Stimulated activated CD4-positive, alpha-beta T cell treated with anti-CD3 and anti-CD28 coated beads, Interleukin-4, amount 100 ng/mL, for 1 hour (primary cell): ENCODE measurements at places on chromosomes 3 and 15.

DNA sequence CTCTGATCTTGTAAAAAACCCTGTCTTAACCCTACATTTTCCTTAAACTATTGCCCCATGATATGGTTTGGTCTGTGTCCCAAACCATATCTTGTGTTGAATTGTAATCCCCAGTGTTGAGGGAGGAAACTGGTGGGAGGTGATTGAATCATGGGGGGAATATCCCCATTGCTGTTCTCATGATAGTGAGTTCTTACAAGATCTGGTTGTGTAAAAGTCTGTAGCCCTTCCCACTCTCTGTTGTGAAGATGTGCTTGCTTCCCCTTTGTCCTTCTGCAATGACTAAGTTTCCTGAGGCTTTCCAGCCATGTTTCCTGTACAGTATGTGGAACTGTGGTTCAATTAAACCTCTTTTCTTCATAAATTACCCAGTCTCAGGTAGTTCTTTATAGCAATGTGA is 881.4 kb downstream of the DIPK2A start:
- no peak for DNase-seq

GRCh38 chr15:33094336-33094735 is 100.2 kb downstream of the FMN1 start:
- DNase-seq = no peak

DNA sequence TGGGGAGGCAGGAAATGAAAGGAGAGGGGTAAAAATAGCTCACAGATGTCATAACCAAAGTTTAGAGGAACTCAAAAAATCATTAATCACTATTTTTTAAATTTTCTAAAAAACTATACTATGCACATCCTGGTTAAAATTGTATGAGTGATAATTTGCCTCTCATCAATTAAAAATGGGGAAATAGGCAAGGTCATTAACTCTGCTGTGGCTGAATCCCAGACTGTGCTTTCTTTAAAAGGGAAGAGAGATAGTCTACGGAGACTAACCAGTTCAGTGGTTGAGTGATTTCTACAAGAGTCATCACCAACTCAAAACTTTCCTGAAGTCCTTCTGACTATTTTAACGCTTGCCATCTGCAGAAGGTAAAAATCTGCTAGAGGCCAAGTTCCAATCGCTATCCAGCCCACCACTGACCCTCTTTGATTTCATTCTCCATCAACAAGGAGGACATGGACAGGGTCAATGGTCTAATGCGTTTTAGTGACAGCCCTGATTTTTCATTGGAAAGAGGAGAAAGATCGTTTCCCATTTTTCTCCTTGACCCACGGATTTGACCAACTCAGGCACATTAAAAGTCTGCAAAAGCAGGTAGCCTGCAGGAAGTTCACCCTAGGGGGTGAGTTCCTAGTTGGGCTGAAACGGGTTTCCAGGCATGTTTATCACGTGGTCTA is 850 bp downstream of the SUCLG2 start:
- DNase-seq = no peak

DNA sequence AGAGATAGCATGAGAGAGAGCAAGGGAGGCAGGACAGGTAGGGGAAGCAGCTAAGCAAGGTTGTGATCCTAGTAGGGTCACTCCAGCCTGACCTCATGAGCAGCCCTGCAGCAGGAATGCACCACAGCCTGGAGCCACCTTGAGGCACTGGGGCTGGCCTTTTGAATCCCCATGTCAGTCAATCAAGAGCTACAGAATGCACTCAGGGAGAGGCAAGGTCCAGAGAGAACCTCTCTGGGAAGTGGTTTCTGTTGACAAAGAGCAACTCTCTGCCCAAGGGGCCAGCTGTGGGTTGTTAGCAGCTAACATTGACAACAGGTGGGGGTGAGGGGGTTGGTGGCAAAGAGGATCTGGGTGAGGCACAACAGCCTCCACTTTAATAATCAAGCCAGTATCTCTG is 54.6 kb downstream of the TRANK1 start:
- no peak for DNase-seq

GRCh38 chr3:101193957-101194356 is 126.4 kb downstream of the IMPG2 start:
- no peak for DNase-seq

DNA sequence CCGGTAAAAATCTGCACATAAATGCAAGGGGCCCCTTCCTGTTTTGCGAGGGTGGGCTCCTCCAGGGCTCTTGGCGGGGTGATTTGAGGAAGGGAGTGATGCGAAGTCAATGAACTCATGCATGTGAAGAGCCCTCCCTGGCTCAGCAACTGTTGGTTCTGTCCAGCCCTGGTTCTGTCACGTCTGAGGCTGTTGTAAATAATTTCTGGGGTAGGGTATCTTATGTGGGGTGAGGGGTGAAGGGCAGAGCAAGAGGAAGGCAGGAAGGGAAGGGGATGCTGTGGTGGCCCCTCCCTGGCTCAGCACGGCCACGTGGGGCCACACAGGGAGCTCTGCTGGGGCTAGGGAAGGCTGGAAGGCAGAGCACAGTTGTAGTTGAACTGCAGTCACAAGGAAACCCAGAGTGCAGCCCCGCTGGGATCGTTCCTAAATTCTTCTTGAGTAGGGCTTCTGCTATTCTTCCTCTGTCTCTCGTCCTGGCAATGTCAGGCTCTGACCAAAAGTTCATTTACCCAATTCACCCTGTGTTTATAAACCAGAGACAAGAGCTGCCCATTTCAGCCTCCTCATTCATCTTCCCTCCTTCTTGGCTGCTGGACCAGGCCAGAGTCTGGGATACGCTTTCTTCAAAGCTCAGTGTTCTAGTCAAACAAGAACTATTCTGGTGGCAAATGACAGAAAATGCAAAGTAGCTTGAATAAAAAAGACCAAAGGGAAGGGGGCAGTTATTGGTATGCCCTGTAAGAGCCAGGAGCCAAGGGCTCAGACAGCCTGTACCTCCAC is 14.8 kb upstream of the TOPBP1 start:
- DNase-seq = no peak

DNA sequence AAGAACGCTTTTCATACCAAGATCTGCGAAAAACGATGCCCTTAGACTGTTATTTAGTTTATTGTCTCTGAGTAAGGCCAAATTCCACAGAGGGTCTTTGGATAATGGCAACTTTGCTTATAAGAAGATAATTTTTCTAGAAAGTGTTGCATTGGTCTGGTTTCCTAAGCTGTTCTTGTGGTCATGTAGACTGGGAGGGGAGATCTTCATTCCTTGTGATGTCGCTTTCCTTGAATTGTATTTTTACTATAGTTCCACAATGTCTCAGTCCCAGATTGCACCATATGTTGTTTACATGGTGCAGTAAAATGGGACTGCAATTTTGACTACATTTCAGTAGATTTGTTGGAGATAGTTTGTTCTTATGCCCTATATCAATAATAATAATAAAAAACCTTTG is 28.8 kb upstream of the ST3GAL6 start:
- no peak for DNase-seq

- DNase-seq = no peak
These were observed 30.9 kb downstream of the EAF1 start for GRCh38 chr3:15458212-15458780.

DNA sequence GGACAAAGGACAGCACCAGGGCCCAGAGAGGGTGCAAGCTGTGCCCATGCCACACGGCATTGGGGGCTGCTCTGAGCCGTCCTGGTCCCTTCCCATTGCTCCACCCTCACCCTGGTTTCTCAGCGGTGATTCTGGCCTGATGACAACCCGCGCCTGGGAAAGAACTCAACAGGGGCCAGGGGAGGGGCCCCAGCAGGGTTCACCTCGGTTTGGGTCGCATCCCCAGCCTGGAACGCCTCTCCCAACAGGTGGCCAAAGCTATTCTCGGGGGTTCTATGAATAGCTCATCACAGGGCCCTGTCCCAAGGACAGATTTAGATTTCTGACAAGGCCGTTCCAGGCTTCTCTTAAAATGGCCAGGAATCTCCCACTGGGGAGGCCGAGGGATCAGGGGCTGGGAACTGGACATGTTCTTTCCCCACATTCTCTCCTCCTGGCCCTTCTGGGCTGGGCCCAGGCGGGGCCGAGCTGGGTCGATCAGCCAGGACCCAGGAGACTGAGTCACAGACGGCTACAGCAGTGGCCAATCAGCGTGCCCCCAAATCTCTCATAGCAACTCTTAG is 17.9 kb downstream of the GRIP2 start:
- no peak for DNase-seq

GRCh38 chr3:190677001-190677400 is 163.1 kb downstream of the IL1RAP start:
- DNase-seq = no peak

DNA sequence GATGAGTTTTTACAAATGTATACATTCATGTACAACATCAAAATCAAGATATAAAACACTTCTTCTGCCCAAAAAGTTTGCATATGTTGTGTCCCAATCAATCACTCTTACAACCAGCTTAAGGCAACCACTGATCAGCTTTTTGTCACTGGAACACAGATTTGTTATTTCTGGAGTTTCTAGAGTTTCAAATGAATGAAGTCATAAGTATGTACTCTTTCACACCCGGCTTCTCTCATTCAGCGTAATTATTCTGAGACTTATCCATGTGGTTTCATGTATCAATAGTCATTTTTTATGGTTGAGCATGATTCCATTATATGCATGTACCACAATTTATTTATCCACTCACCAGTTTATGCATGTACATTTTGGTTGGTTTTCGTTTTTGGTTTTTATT is 53.0 kb upstream of the CORO2B start:
- no peak for DNase-seq

GRCh38 chr15:22887157-22887951 is 48.9 kb downstream of the NIPA2 start:
- DNase-seq = no peak

- peak; percentile 56 for DNase-seq
These were observed 148.0 kb upstream of the TBL1XR1 start for GRCh38 chr3:177345049-177345972.

GRCh38 chr15:53759411-53759931 is at the start of gene WDR72:
Gene WDR72, minus strand, starts transcription at chr15:53759663. Its CDS starts 26,514 bp downstream, at chr15:53733149.
- DNase-seq = no peak

DNA sequence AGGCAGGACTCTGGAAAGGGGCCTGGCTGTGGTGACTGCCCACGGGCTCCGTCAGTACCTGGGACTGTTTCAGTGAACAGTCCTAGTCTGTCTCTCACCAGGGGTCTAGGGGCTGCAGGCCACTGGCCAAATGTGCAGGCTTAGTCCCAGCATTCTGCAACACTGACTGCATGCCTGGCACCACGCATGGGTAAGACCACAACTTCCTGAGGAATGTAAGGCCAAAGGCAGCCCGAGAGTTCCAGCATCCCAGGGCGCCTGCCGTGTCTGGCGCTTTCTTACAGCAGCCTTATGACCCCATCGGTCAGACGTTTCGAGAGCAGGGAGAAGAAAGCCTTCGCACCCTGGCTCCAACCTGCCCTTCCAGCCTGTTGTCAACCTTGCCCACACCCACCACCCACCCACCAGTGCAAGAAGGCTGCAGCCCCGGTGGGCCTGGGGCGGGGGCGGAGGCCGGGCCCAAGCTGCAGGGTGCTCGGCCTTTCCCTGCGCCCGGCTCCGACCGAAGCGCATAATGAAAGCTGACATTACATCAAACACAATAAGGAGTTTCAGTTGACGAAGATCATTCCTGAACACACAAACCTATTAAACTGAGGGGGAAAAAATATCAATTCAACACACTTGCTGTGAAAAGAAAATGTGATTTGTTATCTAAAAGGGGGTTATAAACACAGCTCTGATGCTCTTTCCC is 29.5 kb upstream of the TMEM115 start:
- DNase-seq = no peak

DNA sequence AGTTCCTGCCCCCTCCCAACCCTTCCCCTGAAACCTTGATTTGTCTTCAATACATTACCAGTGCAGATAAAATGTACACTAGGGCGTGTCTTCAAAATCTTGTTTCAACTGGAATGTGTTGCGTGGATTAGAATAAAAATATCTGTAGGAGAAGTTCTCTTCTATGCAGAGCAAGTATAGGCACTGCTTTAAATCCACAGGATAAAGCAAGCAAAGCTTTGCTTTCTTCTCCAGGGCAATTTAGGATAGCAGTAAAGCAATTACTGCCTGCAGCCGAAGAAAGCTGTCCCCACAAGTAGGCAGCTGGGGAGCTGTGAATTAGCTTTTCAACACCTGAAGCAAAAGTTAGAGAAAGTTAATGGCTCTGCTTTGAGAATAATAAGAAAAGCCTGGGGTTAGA is 329.7 kb upstream of the KCNMB2 start:
- no peak for DNase-seq
